SJSA1 (cell line): ENCODE measurements at places on chromosomes 3 and 15. TPM values are rescaled to one million over a fixed set of nuclear protein-coding genes. Genes with fewer than 3 reads are reported as not detected.

DNA sequence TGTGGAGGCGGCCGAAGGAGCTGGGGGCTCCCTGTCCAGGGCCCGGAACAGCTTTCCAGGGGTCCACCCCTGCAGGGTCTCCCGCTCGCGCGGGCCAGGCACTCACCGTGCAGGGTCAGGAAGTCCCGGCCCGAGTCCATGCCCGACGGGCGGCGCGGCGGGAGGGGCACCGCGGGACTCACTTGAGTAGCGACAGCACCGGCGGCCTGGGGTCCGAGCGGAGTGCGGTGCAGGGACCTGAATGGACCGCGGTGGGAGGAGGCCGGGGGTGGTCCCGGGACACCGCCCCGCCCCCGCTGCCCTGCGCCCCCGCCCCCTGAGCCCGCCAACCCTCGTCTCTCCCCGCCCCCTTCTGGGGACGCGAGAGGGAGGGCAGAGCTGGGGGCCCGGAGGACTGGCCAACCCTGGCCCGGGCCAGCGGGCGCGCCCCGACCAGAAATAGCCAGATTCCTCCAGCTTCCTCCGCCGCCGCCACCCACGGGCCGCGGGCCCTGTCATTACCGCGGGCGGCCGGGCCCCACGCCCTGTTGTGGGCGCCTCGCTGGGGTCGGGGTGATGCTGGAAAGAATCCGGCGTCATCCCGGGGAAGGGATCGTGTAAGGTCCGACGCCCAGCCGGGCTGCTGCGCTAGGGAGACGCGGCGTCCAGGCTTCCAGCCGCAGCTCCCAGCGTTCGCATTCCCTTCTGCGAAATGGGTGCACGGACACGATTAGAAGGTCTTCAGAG is at the start of gene PLCD1:
Gene PLCD1, minus strand, starts transcription at position 243 of the 726 bp plus-strand sequence. Its CDS starts 103 bp downstream, at position 140.
- peak; percentile 23 for DNase-seq
- no peaks in the 10 kb centered on the region for H3K36me3 ChIP-seq
- H3K4me1 ChIP-seq = peaks cover 10% of the 10 kb centered on the region
- H3K27ac ChIP-seq = no peak within 1 kb of the TSS
- H3K4me3 ChIP-seq = peak within 1 kb of the TSS; percentile 37

- H3K27ac ChIP-seq = no peak overlapping the region
- H3K27me3 ChIP-seq = no peaks in the 10 kb centered on the region
- DNase-seq = no peak
- no peak overlapping the region for H3K4me3 ChIP-seq
Observed at GRCh38 chr15:90188914-90189748, 12.0 kb upstream of the SEMA4B start.

DNA sequence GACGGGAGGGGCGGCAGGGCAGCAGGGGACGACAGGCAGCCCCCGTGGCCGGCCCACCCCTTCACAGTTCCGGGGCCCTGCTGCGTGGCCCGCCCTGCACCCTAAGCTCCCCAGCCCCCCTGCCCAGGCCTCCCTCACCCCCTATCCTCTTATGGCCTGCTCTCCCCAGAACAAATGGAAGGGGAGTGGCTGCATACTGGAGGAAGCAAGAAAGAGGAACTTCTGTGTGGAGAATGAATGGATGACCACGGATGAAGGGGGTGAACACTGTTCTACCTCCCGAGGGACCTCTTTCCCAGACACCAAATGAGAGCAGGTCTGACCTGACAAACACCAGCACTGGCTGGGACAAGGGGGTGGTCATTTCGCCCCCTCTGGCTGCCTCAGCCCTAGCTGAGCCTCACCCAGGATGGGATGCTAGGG is 25.0 kb downstream of the SEC61A1 start:
- no peak for DNase-seq
- no peaks in the 10 kb centered on the region for H3K27me3 ChIP-seq
- no peak overlapping the region for H3K27ac ChIP-seq
- H3K4me3 ChIP-seq = no peak overlapping the region
- H3K36me3 ChIP-seq = peaks cover 70% of the 10 kb centered on the region
- peaks cover 40% of the 10 kb centered on the region for H3K4me1 ChIP-seq

DNA sequence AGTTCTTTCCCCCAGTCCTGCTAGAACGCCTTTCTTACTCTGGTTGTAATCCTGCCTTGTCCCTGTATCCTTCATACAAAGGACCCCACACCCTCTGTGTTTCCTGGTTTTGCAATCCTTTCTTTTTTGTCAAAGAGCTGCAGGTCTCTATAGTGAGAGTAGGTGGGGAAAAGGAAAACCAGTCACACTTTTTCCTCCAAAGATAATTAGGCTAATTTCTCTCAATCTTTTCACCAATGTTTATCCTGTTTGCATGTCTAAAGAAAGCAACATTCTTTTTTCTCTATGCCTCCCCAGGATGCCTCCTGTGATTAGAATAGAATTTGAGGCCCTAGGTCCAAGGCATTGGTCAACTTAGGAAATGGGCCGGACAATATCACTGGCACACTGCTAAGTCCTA is 25.4 kb downstream of the SEMA6D start:
- H3K27me3 ChIP-seq = no peaks in the 10 kb centered on the region
- H3K36me3 ChIP-seq = no peaks in the 10 kb centered on the region
- no peak overlapping the region for H3K27ac ChIP-seq
- H3K4me1 ChIP-seq = no peaks in the 10 kb centered on the region
- H3K4me3 ChIP-seq = no peak overlapping the region
- DNase-seq = no peak

The GPR15 gene
- total RNA-seq = not detected in 2 replicates

The FAH gene
- 34.4 and 41.5 TPM in 2 replicates for total RNA-seq

- H3K36me3 ChIP-seq = peaks cover 4% of the 10 kb centered on the region; the same call in 1 of the 2 replicates
- H3K4me3 ChIP-seq = peak overlapping the region; percentile 72
- peaks cover 11% of the 10 kb centered on the region for H3K4me1 ChIP-seq
- no peaks in the 10 kb centered on the region for H3K27me3 ChIP-seq
- no peak for DNase-seq
- H3K27ac ChIP-seq = no peak overlapping the region
Observed at GRCh38 chr3:119469418-119470189, 841 bp downstream of the POGLUT1 start.

The SPINT1 gene
- 0.87 TPM in 1 of 2 replicates, not detected in the other for total RNA-seq

DNA sequence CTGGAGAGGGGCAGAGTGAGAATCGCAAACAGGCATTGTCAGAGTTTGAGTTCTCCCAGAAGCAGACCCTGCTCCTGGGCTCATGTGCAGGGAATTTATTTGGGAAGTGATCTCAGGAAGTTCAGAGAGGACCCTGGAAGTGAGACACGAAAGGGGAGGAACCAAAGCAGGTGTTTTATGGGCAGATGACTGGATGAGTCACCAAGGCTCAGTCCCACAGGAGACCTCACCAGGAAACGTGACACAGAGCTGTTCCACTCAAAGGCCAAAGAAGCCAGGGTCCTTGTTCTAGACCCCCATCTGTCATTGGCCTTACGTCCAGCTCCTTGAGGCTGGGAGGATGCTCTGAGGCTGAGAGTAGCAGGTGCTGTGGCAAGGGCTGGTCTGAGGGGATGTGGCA is 43.4 kb upstream of the SEC22A start:
- H3K4me1 ChIP-seq = peaks cover 15% of the 10 kb centered on the region
- no peaks in the 10 kb centered on the region for H3K36me3 ChIP-seq

GRCh38 chr15:48250640-48251076 is 44.6 kb downstream of the SLC12A1 start:
- H3K36me3 ChIP-seq = no peaks in the 10 kb centered on the region
- no peak overlapping the region for H3K27ac ChIP-seq
- no peaks in the 10 kb centered on the region for H3K4me1 ChIP-seq
- H3K4me3 ChIP-seq = no peak overlapping the region

DNA sequence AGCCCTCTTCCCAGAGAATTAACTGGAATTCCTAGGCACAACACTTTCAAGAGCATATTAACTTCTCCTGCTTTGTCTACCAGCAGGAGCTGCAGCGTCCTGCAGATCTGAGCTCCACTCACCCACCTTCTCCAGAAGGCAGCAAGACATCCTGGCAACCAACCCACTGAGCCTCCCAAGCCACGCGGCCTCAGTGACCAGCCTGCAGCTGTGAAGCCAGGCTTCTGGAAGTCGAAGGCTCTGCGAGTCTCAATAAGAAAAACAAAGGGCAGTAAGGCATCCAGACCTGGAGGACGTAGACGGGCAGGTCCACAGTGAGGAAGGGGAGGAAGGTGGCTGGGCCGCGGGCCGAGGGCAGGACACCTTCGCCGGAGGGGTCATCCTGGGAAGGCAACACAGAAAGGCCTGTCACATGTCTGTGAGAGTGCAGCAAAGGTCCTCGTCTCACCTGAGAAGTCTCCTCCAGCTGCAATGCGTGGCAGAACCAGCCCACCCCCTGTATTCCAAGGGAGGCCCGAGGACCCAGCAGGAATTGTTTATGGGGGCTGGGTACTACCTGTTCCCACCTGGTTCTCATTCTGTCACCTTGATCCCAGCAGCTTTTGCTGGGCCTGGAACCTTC is 36.2 kb downstream of the ZXDC start:
- no peak overlapping the region for H3K4me3 ChIP-seq
- H3K36me3 ChIP-seq = peaks cover 2% of the 10 kb centered on the region; the same call in 1 of the 2 replicates
- H3K4me1 ChIP-seq = no peaks in the 10 kb centered on the region
- no peak for DNase-seq

The ILDR1 gene
- total RNA-seq = not detected in 2 replicates

The TRH gene
- not detected in 2 replicates for total RNA-seq

The ARGFX gene
- total RNA-seq = not detected in 2 replicates

The PLA2G4F gene
- not detected in 2 replicates for total RNA-seq

DNA sequence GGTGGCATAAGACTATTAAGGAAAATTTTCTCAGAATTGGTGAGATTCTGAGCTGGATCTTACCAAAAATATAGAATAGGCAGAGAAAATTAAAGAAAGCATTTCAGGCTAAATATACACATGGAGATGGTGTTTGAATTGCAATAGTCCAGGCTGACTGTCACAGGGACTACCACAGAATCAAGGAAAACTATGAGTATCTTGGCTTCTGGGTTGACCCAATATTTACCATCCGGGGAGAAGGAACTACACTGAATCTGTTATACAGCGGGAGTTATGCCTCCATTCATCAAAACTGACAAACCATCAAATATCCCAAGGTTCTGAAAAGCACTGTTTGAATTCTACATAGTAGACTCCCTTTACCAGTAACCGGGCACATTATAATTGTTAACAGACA is 102.2 kb downstream of the TUSC7 start:
- no peaks in the 10 kb centered on the region for H3K36me3 ChIP-seq
- no peak overlapping the region for H3K4me3 ChIP-seq
- DNase-seq = no peak

The TMCO5A gene
- total RNA-seq = not detected in 2 replicates

- peaks cover 31% of the 10 kb centered on the region for H3K4me1 ChIP-seq
- peak overlapping the region; percentile 20 for H3K27ac ChIP-seq
- H3K27me3 ChIP-seq = no peaks in the 10 kb centered on the region
- H3K36me3 ChIP-seq = no peaks in the 10 kb centered on the region
Observed at GRCh38 chr3:171001957-171002694, 24.4 kb downstream of the SLC2A2 start.

The TNNC1 gene
- total RNA-seq = 18.2 and 32.1 TPM in 2 replicates

DNA sequence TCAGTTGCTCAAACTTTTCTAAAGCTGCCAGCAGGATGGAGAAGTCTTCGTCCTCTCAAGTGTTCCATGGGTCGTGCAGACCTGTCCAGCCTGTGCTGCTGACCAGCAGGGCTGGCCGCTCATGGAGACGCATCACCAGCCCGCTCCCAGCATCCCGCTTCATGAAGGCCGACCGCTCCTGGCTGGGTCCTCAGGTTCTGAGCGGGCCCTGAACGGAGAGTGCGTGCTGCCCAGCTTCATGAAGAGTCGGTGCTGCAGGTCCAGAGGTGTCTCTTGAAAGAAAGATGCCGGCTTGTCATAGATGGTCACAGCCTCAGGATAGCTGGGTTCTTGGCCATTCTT is 75.8 kb upstream of the KCNAB1 start:
- no peak overlapping the region for H3K27ac ChIP-seq
- no peaks in the 10 kb centered on the region for H3K4me1 ChIP-seq
- H3K27me3 ChIP-seq = no peaks in the 10 kb centered on the region
- H3K4me3 ChIP-seq = no peak overlapping the region
